H1 (cell line): ENCODE measurements at places on chromosomes 5 and 9. TPM values are rescaled to one million over a fixed set of nuclear protein-coding genes. Genes with fewer than 3 reads are reported as not detected.

ARL14EPL gene
- total RNA-seq = not detected in 2 replicates

- no peaks in the 10 kb centered on the region for H3K27me3 ChIP-seq
- H3K36me3 ChIP-seq = no peaks in the 10 kb centered on the region
- H3K27ac ChIP-seq = no peak overlapping the region
- no peak overlapping the region for H3K4me3 ChIP-seq
Observed at GRCh38 chr5:76016258-76016657, 66.9 kb upstream of the SV2C start.

GRM6 gene
- total RNA-seq = not detected in 2 replicates

ARHGEF28 gene
- 0.77 and 1.0 TPM in 2 replicates for total RNA-seq

- H3K36me3 ChIP-seq = peaks cover 9% of the 10 kb centered on the region
- H3K27me3 ChIP-seq = no peaks in the 10 kb centered on the region
- no peak for DNase-seq
- H3K27ac ChIP-seq = no peak overlapping the region
Observed at GRCh38 chr5:43156388-43156787, 35.6 kb upstream of the NIM1K start.

SHC3 gene
- total RNA-seq = 7.1 and 8.4 TPM in 2 replicates

PRDM9 gene
- not detected in 2 replicates for total RNA-seq

GRCh38 chr9:115118879-115119218, 892 bp upstream of the TNC start:
- no peak overlapping the region for H3K27ac ChIP-seq
- peaks cover 52% of the 10 kb centered on the region for H3K27me3 ChIP-seq
- H3K4me3 ChIP-seq = no peak overlapping the region; the same call in 1 of the 2 replicates
- H3K4me1 ChIP-seq = no peaks in the 10 kb centered on the region
- H3K36me3 ChIP-seq = no peaks in the 10 kb centered on the region
- no peak for DNase-seq

DNA sequence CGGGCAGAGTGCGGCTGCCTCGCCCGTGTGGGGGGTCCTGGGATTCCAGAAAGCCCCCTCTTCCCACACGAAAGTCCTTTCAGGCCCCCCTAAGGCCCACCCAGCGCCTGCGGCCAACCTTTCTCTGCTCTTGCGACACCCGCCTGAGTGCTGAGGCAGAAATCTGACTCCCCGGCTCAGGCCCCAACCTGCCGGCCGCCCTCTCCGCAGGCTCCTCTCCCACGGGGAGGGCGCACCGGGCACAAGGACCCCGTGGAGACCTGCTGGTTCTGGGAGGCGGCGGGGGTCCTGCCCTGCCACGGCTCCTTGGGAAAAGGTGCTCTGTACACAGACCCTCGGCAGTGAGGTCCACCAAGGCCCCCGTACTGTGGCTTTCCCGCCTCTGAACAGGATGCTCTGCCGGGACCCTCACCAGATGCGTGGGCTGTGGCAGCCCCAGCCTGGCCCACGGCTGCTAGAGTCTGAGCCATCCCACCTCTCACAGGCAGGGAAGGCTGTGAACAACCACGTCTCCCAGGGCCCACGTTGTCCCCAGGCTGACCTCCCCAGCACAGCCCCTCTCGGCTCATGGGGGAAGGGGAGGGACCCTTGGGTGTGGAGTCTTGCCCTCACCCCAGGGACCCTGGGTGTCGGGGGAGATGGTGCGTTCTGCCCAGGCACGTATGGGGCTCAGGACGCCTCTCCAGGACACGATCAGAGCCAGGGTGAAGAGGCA, 41.5 kb upstream of the EGFL7 start:
- no peaks in the 10 kb centered on the region for H3K4me1 ChIP-seq
- H3K27ac ChIP-seq = no peak overlapping the region
- no peak overlapping the region for H3K4me3 ChIP-seq
- no peak for DNase-seq

PCDHGA3 gene
- total RNA-seq = 0.25 and 0.39 TPM in 2 replicates

DNA sequence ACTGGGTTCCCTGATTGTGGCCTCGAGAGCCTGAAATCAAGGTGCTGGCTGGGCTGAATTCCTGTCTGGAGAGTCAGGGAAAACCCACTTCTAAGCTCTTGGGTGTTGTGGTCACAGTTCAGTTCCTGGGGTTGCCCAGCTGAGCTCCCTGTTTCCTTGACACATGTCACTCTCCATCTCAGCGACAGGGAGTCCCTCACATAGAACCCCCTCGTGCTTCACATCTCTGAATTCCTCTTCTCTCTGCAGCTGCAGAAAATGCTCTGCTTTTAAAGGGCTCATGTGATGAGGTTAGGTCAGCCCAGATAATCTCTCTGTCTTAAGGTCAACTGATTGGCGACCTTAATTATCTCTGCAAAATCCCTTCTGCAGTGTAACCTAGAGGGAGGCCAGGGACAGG, 53.5 kb upstream of the NFIL3 start:
- no peak overlapping the region for H3K27ac ChIP-seq
- DNase-seq = no peak
- H3K4me1 ChIP-seq = no peaks in the 10 kb centered on the region
- H3K36me3 ChIP-seq = no peaks in the 10 kb centered on the region
- no peak overlapping the region for H3K4me3 ChIP-seq
- no peaks in the 10 kb centered on the region for H3K27me3 ChIP-seq

LCP2 gene
- total RNA-seq = 0.26 and 0.42 TPM in 2 replicates

GDF9 gene
- 0.34 TPM in 1 of 2 replicates, not detected in the other for total RNA-seq
